Upper lobe of left lung (tissue), 6 donors: ENCODE measurements at places on chromosomes 3 and 15. TPM values are rescaled to one million over a fixed set of nuclear protein-coding genes. Genes with fewer than 3 reads are reported as not detected.

The EPM2AIP1 gene
- total RNA-seq: 12.5 TPM

GRCh38 chr3:28150465-28151206 lies 90.8 kb upstream of the CMC1 start:
- DNase-seq: no peak

GRCh38 chr15:73082812-73083211 lies 30.5 kb downstream of the NEO1 start:
- DNase-seq: no peak

DNA sequence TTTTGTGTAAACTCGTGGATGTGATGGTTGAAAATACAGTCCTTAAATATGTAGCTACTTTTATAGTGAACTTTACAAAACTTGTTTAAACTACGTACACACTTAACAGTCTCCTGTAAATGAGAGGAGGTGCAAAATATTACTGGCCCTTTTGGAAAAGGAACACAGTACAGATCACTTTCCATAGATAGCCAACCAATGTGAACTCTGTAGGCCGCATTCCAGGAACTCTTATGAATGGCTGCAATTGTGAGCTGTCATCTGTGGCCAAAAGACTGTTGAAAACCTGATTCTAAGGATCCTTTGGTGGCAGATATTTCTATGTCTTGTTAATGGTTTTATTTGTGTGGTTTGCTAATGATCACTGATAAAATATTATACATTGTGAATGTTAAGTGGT lies 6.2 kb downstream of the TSC22D2 start:
- DNase-seq: no peak

The SCAANT1 gene
- not detected for total RNA-seq

- no peak for DNase-seq
Measured at GRCh38 chr15:47955021-47955420, 165.8 kb upstream of the SLC24A5 start.

The LRRC31 gene
- 1.00 TPM for total RNA-seq
